ENCODE measurements at places on chromosomes 6 and 20.
A peak's percentile ranks its signal among the peaks of the same experiment; 100 is the strongest.

DNA sequence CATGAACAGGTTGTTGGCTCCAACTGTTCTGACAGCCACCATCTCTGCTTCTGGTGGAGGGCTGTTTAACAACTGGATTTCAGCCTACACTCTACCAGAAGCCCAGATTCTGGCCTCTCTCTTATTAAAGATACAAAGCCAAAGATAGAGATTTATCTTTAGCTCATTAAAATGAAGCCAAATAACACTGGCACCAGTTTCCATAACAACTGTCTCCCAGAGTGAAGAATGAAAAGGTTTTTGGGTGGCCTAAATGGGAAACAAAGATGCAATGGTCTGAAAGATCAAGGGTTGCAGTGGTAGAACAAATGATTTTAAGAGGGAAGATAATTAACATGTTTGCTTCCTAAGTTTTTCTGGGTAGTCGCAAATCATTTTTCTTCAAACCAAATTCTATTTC, 3.2 kb upstream of the SMPDL3A start:
- DNase-seq = no peak

GRCh38 chr6:72522735-72523141, 99.1 kb upstream of the KCNQ5 start:
- no peak for DNase-seq

DNA sequence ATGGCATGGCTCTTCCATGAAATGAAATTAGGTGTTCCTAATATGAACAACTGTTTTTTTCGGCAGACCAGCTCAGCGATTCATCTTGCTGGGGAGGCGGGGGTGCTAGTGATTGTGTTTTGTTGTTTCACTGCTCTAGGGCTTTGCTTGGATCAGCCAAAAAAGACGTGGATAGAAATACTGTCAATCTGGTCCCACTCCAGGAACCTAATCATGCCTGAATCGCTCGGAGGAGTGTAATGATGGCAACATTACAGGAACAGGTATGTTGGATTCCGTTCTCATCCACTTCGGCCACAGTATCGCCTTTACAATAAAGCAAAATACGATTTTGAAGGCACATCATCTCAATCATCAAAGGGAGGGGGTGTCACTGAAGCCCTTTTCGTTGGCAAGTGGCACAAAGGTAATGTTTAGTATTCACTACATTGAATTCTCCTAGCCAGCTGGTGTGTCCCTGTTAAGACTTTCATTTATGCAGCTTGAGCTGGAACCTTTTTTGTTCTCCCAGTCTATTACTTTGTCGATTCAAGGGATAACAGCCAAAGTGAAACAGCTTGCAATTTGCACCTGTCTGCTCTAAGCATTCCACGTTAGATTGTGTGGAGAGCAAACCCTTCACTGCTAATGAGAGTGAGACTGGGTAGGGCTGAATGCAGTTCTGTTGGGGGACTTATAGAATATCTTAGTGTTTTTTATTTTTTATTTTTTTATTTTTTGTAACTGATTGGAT, 477.7 kb downstream of the TFAP2A start:
- no peak for DNase-seq

GRCh38 chr6:150038202-150039062, 13.1 kb upstream of the RAET1L start:
- DNase-seq = peak; percentile 43

GRCh38 chr6:108650781-108651180, 90.1 kb downstream of the FOXO3 start:
- DNase-seq = peak; percentile 72

- DNase-seq = peak; percentile 19
Measured at GRCh38 chr6:18088419-18089296, 33.8 kb downstream of the NHLRC1 start.

- no peak for DNase-seq
Measured at GRCh38 chr6:68052234-68052633, 582.8 kb upstream of the ADGRB3 start.

DNA sequence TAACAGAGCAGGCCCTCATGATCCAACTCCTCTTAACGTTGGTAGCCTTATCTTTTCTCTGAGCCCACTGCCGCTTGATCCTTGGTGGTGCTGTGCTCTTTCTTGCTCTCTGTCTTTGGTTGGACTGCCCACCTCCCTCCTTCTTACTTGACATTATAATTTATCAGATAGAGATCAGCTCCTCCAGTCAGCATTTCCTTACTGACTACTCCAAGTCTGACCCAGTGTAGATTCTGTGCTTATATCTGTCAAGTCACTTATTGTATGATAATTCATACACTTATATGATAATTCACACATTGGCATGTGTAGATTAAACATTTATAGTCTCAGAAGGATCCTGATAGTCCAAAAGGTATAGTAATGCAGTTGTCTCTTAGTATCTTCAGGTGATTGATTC, 18.1 kb downstream of the PTPRA start:
- no peak for DNase-seq

GRCh38 chr6:42507195-42507594, 55.5 kb upstream of the TRERF1 start:
- peak; percentile 20 for DNase-seq

GRCh38 chr20:63574156-63574828, at the start of gene HELZ2:
HELZ2 (minus strand) TSS chr20:63574239; CDS start chr20:63572385, 1,854 bp downstream.
- DNase-seq = peak; percentile 77

All from EH (cell line).